Thoracic aorta endothelial cell (primary cell): ENCODE measurements at places on chromosomes 16 and 17. TPM values are rescaled to one million over a fixed set of nuclear protein-coding genes. Genes with fewer than 3 reads are reported as not detected.

Gene IKZF3
- not detected in 2 replicates for total RNA-seq

Gene HSD17B2
- 0.27 and 1.2 TPM in 2 replicates for total RNA-seq

Gene PFAS
- total RNA-seq: 61.8 and 80.9 TPM in 2 replicates

Gene EVI2B
- 2.0 and 2.5 TPM in 2 replicates for total RNA-seq

Gene PTGES3L
- 0.22 and 0.27 TPM in 2 replicates for total RNA-seq

Gene PRRT2
- 1.3 and 1.8 TPM in 2 replicates for total RNA-seq

Gene HOXB7
- total RNA-seq: 1.1 and 13.4 TPM in 2 replicates

Gene LASP1
- 203 and 222 TPM in 2 replicates for total RNA-seq

Gene KRT32
- total RNA-seq: not detected in 2 replicates

Gene RAB26
- 0.36 and 0.66 TPM in 2 replicates for total RNA-seq

Gene FBXO39
- 0.93 and 2.9 TPM in 2 replicates for total RNA-seq

Gene MYLK3
- total RNA-seq: under 0.01 and 0.13 TPM in 2 replicates

Gene SYCE1L
- total RNA-seq: 1.9 and 2.0 TPM in 2 replicates

Gene PRDM7
- not detected in 2 replicates for total RNA-seq

Gene PLK1
- total RNA-seq: 44.0 and 82.6 TPM in 2 replicates

Gene KRT17
- total RNA-seq: 0.22 and 0.80 TPM in 2 replicates

Gene TRIM65
- total RNA-seq: 16.9 and 26.8 TPM in 2 replicates

Gene ADORA2B
- total RNA-seq: 8.5 and 10.7 TPM in 2 replicates

Gene G6PC1
- total RNA-seq: not detected in 2 replicates

Gene C16orf96
- total RNA-seq: 0.07 TPM in 1 of 2 replicates, not detected in the other

Gene RHBDL1
- 0.27 and 0.29 TPM in 2 replicates for total RNA-seq

Gene KIF2B
- not detected in 2 replicates for total RNA-seq

Gene CNTNAP4
- total RNA-seq: not detected in 2 replicates

Gene SMTNL2
- total RNA-seq: not detected in 2 replicates

Gene KRTAP2-3
- total RNA-seq: not detected in 2 replicates

Gene AURKB
- total RNA-seq: 45.9 and 66.0 TPM in 2 replicates

Gene UTS2R
- total RNA-seq: not detected in 2 replicates

Gene CDYL2
- 44.0 and 47.1 TPM in 2 replicates for total RNA-seq

Gene KRTAP16-1
- total RNA-seq: not detected in 2 replicates

Gene CSH1
- not detected in 2 replicates for total RNA-seq

Gene CHAD
- not detected in 2 replicates for total RNA-seq

Gene CRK
- 151 and 157 TPM in 2 replicates for total RNA-seq

Gene CTRB1
- total RNA-seq: not detected in 2 replicates

Gene KRTAP4-3
- not detected in 2 replicates for total RNA-seq

Gene OR3A3
- not detected in 2 replicates for total RNA-seq

Gene WFIKKN1
- total RNA-seq: 0.13 and 0.22 TPM in 2 replicates

Gene MXRA7
- total RNA-seq: 88.2 and 90.5 TPM in 2 replicates

Gene WIPF2
- total RNA-seq: 12.4 and 14.2 TPM in 2 replicates

Gene MAF
- total RNA-seq: 0.66 and 2.3 TPM in 2 replicates

Gene OR3A2
- not detected in 2 replicates for total RNA-seq

Gene CRLF3
- total RNA-seq: 29.7 and 33.7 TPM in 2 replicates

Gene COX10
- total RNA-seq: 17.2 and 19.8 TPM in 2 replicates

Gene SHISA9
- total RNA-seq: under 0.01 TPM in 1 of 2 replicates, not detected in the other

Gene SLC22A31
- 0.07 and 0.13 TPM in 2 replicates for total RNA-seq

Gene LUC7L3
- total RNA-seq: 67.0 and 68.6 TPM in 2 replicates

Gene SOX8
- 0.29 and 0.40 TPM in 2 replicates for total RNA-seq

Gene TMC8
- total RNA-seq: 0.13 and 1.1 TPM in 2 replicates

Gene CARD14
- total RNA-seq: not detected in 2 replicates

Gene ST6GALNAC1
- not detected in 2 replicates for total RNA-seq

Gene KRTAP4-5
- total RNA-seq: not detected in 2 replicates

Gene ATP1B2
- total RNA-seq: not detected in 2 replicates
